SJSA1 (cell line): ENCODE measurements at places on chromosomes 12 and 14. TPM values are rescaled to one million over a fixed set of nuclear protein-coding genes. Genes with fewer than 3 reads are reported as not detected.
A peak's percentile ranks its signal among the peaks of the same experiment; 100 is the strongest.

Gene IL31
- not detected in 2 replicates for total RNA-seq

GRCh38 chr14:25396128-25396527, 346.2 kb upstream of the STXBP6 start:
- no peaks in the 10 kb centered on the region for H3K4me1 ChIP-seq
- no peak overlapping the region for H3K4me3 ChIP-seq
- H3K27ac ChIP-seq, result no peak overlapping the region
- no peak for DNase-seq

DNA sequence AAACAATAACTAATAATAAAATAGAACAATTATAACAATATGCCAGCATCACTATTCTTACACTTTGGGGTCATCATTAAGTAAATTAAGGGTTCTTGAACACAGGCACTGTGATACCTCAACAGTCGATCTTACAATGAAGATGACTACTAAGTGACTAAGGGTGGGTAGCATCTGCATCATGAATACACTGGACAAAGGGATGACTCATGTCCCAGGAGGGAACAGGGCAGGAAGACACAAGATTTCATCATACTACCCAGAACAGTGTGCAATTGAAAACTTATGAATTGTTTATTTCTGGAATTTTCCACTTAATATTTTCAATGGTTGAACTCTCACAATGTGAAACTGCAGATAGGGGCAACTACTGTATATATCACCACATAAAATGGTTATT, 19.7 kb downstream of the TSPAN19 start:
- no peaks in the 10 kb centered on the region for H3K27me3 ChIP-seq
- no peak overlapping the region for H3K27ac ChIP-seq
- H3K4me1 ChIP-seq, result peaks cover 6% of the 10 kb centered on the region; the same call in 1 of the 2 replicates
- H3K36me3 ChIP-seq, result no peaks in the 10 kb centered on the region
- DNase-seq, result peak; percentile 42

Gene PDZRN4
- not detected in 2 replicates for total RNA-seq

DNA sequence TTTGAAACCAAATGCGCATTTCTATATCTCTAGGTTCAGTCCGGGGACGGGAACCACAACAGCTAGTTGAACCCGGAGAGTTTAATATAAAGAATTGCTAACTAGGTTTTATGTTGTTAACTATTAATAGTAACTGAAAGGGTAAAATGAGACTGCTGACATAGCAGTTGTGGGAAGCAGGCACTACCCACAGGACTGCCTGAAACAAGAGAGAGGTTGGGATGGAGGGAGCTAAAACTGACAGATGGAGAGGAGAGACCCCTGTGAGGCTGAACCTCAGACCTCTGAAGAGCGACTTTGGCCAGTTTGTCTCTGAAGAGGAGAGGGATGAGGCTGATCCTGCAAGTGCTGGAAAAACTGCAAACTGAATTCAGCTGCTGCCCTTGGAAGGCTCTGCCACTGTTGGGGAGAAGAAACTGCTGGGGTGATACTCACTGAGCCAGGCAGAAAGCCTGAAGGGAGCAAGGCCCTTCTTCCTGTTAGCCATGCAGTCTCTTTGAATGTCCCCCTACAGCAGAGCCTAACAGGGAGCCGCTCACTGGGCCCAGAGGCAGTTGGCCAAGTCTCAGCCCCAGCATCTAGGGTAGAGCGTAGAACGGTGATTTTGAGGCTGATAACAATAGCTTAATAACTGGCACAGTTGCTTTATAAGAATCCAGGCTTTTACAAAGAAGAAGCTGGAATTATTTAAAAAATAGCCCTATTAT, 172.2 kb downstream of the NPAS3 start:
- H3K27ac ChIP-seq, result no peak overlapping the region
- H3K36me3 ChIP-seq, result no peaks in the 10 kb centered on the region
- H3K27me3 ChIP-seq, result no peaks in the 10 kb centered on the region
- no peaks in the 10 kb centered on the region for H3K4me1 ChIP-seq
- no peak for DNase-seq

DNA sequence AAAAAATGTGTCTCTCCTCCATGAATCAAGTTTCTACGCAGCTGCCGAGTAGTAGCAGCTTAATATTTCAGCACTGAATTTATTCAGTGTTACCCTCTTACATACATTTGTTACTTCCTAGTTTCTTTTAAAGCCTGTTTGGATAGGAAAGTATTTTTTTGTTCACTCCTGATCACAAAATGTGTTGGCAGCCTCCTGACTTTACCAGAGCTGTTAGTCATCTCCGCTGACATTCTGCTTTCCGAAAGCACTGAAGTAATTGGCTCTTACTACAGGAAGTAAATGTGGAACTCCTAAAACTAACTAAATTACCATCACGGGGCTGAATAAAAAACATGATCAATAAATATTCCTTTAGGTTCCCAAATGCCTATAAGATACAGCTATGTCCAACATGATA, 225.5 kb downstream of the EPS8 start:
- DNase-seq, result no peak
- H3K36me3 ChIP-seq, result no peaks in the 10 kb centered on the region
- no peak overlapping the region for H3K27ac ChIP-seq
- no peaks in the 10 kb centered on the region; the same call in 1 of the 2 replicates for H3K27me3 ChIP-seq

GRCh38 chr14:99946652-99947489, 118.4 kb upstream of the EVL start:
- no peak overlapping the region for H3K27ac ChIP-seq
- H3K4me1 ChIP-seq, result no peaks in the 10 kb centered on the region
- no peak overlapping the region for H3K4me3 ChIP-seq
- H3K36me3 ChIP-seq, result peaks cover 13% of the 10 kb centered on the region
- DNase-seq, result no peak

DNA sequence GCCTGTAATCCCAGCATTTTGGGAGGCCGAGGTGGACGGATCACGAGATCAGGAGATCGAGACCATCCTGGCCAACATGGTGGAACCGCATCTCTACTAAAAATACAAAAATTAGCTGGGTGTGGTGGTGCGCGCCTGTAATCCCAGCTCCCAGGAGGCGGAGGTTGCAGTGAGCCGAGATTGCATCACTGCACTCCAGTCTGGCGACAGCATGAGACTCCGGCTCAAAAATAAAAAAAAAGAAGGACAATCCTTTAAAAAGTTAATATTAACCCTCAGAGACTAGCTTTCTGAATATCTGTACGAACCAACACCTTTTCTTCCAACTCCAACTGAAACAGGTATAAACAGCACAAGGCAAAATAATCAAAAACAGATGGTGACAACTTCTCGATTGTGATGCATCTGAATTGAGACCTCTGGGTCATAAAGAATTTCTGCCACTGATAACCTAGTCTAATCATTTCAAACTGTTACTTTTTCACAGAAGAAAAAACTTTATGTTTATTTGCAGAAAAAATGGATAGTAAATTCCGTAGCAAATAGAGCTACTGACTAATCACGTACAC, 27.8 kb downstream of the CLIP1 start:
- peak overlapping the region; percentile 46 for H3K27ac ChIP-seq
- H3K36me3 ChIP-seq, result peaks cover 11% of the 10 kb centered on the region
- DNase-seq, result no peak
- no peak overlapping the region for H3K4me3 ChIP-seq
- H3K4me1 ChIP-seq, result peaks cover 19% of the 10 kb centered on the region

DNA sequence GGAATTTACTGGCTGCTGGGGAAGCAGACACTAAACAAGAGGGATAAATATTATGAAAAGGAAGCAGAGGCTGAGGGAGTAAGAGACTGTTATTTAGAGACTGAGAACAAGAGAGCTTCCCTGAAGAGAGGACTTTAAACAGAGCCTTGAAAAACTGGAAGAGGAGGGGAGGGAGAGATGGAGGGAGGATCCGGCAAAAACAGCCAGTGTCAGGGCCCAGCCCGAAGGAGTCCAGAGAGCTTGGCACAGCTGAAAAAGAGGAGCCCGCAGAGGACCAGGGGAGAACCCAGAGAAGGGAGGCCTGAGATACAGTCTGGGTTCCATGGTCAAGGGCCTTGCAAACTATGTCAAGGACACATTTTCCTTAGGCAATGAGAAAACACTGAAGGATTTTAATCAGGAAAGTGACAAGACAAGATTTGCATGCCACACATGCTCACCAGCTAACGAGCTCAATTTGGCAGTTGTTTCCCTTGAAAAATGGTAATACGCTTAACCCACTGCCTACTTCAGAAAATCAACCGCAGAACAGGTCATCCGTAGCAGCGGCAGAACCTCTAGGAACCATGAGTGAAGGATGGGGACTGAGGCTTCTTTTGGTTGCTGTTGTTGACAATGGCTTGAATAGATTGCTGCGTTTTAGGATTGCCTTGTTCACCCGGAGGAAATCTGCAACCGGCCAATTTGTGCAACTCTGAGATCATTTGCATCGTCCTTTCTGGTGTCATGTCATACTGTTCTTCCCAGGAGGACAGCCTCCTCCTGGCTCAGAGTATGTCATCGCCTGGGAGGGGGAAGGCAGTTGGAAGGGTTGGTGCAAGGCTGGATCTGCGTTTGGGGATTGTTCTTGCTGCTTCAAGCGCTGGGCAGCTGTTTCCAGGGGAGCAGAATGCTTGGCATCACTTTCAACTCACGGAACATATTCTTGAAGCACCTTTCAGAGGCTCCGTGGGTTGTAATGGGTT, 108.2 kb downstream of the PRMT8 start:
- no peak overlapping the region for H3K4me3 ChIP-seq
- DNase-seq, result no peak
- H3K36me3 ChIP-seq, result no peaks in the 10 kb centered on the region
- H3K27me3 ChIP-seq, result peaks cover 11% of the 10 kb centered on the region; the same call in 1 of the 2 replicates
- H3K4me1 ChIP-seq, result no peaks in the 10 kb centered on the region

Gene WNT1
- total RNA-seq, result not detected in 2 replicates

Gene KRT6C
- total RNA-seq, result not detected in 2 replicates

- DNase-seq, result no peak
- H3K36me3 ChIP-seq, result no peaks in the 10 kb centered on the region
- H3K27me3 ChIP-seq, result no peaks in the 10 kb centered on the region
Observed at GRCh38 chr12:42660968-42661937, 71.7 kb upstream of the PRICKLE1 start.

Gene AKAP5
- 7.3 and 8.3 TPM in 2 replicates for total RNA-seq

GRCh38 chr14:24315807-24316596, 4.7 kb downstream of the LTB4R start:
- no peak overlapping the region for H3K4me3 ChIP-seq
- DNase-seq, result no peak
- no peak overlapping the region for H3K27ac ChIP-seq
- H3K36me3 ChIP-seq, result no peaks in the 10 kb centered on the region
- H3K4me1 ChIP-seq, result peaks cover 13% of the 10 kb centered on the region

- H3K27ac ChIP-seq, result no peak overlapping the region
- no peak overlapping the region for H3K4me3 ChIP-seq
- H3K27me3 ChIP-seq, result no peaks in the 10 kb centered on the region
- H3K36me3 ChIP-seq, result no peaks in the 10 kb centered on the region
Observed at GRCh38 chr12:14935031-14935430, 3.3 kb downstream of the ERP27 start.

DNA sequence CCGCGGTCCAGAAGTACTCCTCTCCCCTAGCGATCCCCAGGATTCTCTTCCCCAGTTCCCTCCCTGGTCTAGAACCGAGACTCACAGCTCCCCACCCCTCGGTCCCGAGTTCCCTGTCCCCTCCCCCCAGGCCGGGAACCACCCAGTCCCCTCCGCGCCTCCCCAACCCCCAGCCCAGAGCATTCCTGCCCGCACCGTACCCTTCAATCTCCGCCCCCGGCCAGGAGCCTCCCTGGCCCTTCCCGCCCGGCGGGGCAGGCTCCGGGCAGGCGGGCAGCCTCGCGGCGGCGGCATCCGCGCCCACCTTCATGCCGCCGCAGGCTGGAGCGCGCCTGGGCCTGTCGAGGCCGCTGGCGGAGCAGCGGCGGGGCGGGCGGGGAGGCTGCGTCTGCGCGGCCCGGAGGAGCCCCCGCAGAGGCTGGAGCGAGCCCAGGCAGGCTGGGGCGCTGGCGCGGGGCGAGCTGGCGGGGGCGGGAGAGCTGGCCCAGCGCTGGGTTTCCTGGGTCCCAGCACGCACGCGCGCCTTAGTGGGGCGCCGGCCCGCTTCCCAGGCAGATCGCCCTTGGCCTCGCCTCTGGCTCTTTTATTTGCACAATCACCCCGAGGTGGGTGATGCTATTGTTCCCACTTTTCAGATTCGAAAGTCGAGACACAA, 22.2 kb upstream of the GPR132 start:
- no peaks in the 10 kb centered on the region for H3K27me3 ChIP-seq
- peak overlapping the region; percentile 42 for H3K27ac ChIP-seq
- no peaks in the 10 kb centered on the region for H3K36me3 ChIP-seq
- peak overlapping the region; percentile 40 for H3K4me3 ChIP-seq

DNA sequence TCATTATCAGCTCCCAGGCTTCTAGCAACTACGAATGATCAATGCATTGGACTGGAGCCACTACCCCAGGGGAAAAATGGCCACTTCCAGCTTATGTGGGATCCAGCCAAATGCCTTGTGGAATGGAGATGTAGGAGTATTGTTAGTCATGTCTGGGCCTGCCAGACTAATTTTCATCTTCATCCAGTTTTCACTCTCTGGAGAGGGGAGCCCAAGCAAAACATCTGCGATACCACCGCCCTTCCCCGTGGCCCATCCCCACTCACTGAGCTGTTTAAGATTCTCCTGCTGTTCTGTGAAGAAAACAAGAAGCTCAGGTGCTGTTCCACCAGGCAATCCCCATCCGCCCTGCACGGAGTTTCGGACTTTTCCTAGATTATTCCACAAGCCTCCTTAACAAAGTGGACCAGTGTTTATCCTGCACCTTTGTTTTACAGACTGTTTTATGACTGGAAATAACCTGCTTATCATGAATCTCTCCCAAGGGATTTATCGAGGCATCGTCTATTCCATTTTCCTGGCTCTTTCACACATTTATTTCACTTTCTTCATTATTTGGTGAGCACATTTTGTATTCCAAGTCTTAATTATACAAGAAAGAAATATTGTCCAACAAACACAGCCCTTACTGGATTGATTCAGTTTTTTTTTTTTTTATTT, 35.5 kb upstream of the MAX start:
- H3K27me3 ChIP-seq, result no peaks in the 10 kb centered on the region
- H3K36me3 ChIP-seq, result no peaks in the 10 kb centered on the region
- no peak overlapping the region for H3K27ac ChIP-seq
- DNase-seq, result no peak

GRCh38 chr14:66514213-66514612, 6.3 kb downstream of the GPHN start:
- DNase-seq, result no peak
- H3K27me3 ChIP-seq, result peaks cover 17% of the 10 kb centered on the region
- no peaks in the 10 kb centered on the region for H3K36me3 ChIP-seq
